ENCODE measurements at places on chromosomes 6 and 20. TPM values are rescaled to one million over a fixed set of nuclear protein-coding genes. Genes with fewer than 3 reads are reported as not detected.

The SLC35B2 gene
- polyA plus RNA-seq, result 112 TPM

DNA sequence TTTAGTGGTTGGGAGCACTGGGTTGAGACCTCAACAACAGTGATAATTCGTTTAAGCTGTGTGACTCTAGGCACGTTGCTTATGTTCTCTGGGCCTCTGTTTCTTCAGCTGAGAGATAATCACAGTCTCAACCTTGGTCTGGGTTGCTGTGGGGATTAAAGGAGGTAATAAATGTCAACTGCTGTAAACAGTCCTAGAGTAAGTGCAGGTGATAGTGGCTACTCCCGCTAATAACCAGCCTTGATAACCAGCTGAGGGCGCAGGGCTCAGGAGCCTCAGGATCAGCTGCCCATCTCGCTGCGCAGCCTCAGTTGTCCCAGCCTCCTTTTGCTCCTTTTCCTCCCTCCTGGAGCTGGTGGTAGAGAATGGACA is 58.0 kb downstream of the JARID2 start:
- no peak for DNase-seq

- no peak for DNase-seq
These were observed 256.7 kb downstream of the UST start for GRCh38 chr6:149003560-149003959.

DNA sequence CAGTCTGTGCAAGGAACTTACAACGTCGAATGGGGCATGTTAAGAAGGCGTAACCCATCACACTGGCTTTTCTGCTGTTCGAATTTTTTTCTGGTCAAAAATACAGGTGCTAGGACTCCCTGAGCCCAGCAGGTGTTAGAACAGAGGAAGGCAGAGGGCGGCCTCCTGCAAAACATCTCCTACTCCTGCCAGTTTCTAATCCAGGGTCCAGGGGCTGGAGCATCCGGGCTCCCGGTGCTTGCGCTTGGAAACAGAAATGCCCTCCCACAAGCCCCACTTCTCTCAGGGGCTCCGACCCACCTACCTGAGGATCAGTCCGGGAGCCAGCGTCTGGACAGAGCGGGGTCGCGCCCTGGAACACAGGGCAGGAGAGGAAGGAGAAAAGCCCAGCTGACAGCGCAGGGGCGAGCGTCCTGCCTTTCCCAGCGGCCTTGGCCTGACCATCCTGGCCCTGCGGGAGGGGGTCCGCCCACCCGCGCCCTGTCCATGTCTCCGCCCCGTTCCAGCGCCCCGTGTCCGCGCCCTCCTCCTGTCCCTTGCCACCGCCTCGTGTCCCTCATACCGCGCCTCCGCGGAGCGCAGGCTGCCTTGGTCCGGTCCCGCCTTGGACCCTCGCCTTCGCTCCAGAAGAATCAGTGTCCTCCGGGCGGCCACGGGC is 14.8 kb upstream of the LPA start:
- no peak for DNase-seq

- DNase-seq, result no peak
These were observed 34.7 kb upstream of the IRF4 start for GRCh38 chr6:356828-357251.

GRCh38 chr6:107698146-107698545 is 126.0 kb downstream of the SCML4 start:
- DNase-seq, result no peak

- DNase-seq, result peak; percentile 94
These were observed at the start of gene POLR1H for GRCh38 chr6:30061092-30061857. POLR1H (plus strand) TSS chr6:30061265; CDS start chr6:30061525, 260 bp downstream.

DNA sequence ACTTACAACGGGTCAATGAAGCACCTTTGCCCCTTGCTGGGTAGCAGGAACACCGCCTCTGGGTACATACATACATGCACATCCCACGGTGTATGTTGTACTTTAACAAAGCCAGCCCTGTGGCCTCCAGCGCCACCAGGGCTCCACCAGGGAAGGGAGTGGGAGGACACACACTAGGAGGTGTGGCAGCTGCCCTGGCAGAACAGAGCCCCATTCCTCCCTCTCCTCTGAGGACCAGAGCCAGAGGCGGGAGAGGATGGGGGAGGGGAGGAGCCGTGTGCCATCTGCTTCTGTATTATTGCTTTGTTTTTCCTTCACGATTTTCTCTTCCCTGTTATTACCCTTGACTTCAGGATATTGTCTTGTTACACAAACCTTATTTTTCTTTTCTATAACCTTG is 105.8 kb upstream of the TRAF3IP2 start:
- DNase-seq, result peak; percentile 53

Measured in endothelial cell of umbilical vein (primary cell).